ENCODE measurements at places on chromosomes 11 and 22. TPM values are rescaled to one million over a fixed set of nuclear protein-coding genes. Genes with fewer than 3 reads are reported as not detected.

H19 gene
- 4.6 TPM for total RNA-seq

C1QTNF5 gene
- total RNA-seq: 18.4 TPM

ZFTA gene
- 18.8 TPM for total RNA-seq

UPK3A gene
- not detected for total RNA-seq

DEPDC7 gene
- 8.9 TPM for total RNA-seq

MS4A6E gene
- total RNA-seq: not detected

FOLH1 gene
- not detected for total RNA-seq

POU2AF2 gene
- total RNA-seq: not detected

SCGB1A1 gene
- not detected for total RNA-seq

OR2AG1 gene
- not detected for total RNA-seq

MMP12 gene
- total RNA-seq: 0.18 TPM

SLC1A2 gene
- total RNA-seq: 0.30 TPM

MAJIN gene
- total RNA-seq: under 0.01 TPM

CCDC87 gene
- 0.32 TPM for total RNA-seq

SEC14L2 gene
- 44.2 TPM for total RNA-seq

SULT4A1 gene
- total RNA-seq: 0.30 TPM

CBLIF gene
- total RNA-seq: not detected

SLC5A1 gene
- total RNA-seq: not detected

VPS51 gene
- 108 TPM for total RNA-seq

OR52N4 gene
- not detected for total RNA-seq

E2F8 gene
- total RNA-seq: 0.92 TPM

SUSD2 gene
- 0.28 TPM for total RNA-seq

EHBP1L1 gene
- 69.5 TPM for total RNA-seq

EXPH5 gene
- 0.09 TPM for total RNA-seq

NNMT gene
- total RNA-seq: 919 TPM

OR5P2 gene
- not detected for total RNA-seq

XKR3 gene
- total RNA-seq: not detected

HEPN1 gene
- total RNA-seq: 0.09 TPM

NLRP10 gene
- not detected for total RNA-seq

DRICH1 gene
- not detected for total RNA-seq

CHRNA10 gene
- total RNA-seq: 0.59 TPM

NFAM1 gene
- total RNA-seq: 0.09 TPM

MAP6 gene
- 0.59 TPM for total RNA-seq

FAM111B gene
- total RNA-seq: 0.89 TPM

LYVE1 gene
- not detected for total RNA-seq

POLR2F gene
- 26.1 TPM for total RNA-seq

PRG3 gene
- total RNA-seq: not detected

SLC5A4 gene
- not detected for total RNA-seq
